GM04504 (cell line): ENCODE measurements at places on chromosomes 11 and 22.

DNA sequence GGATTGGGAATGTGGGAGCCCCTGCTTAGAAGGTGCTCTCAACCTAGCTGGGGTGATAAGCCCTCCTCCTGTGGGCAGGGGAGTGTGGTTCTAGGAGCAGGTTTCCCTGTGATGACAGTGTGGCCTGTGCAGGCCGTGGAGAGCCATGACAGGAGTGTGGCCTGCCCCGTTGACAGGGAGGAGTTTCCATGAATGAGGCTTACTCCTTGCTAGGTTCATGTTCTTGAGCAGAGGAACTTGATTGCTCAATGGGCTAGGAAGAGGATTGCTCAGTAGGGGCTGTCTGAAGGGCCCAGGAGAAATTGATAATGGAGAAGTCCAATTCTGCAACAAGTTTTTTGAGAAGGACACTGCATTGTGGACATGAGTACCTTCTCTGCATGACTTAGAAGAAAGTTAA lies 92.0 kb downstream of the PPP6R3 start:
- no peak for DNase-seq

- DNase-seq = no peak
Measured at GRCh38 chr22:31883989-31884388, 60.3 kb upstream of the YWHAH start.

DNA sequence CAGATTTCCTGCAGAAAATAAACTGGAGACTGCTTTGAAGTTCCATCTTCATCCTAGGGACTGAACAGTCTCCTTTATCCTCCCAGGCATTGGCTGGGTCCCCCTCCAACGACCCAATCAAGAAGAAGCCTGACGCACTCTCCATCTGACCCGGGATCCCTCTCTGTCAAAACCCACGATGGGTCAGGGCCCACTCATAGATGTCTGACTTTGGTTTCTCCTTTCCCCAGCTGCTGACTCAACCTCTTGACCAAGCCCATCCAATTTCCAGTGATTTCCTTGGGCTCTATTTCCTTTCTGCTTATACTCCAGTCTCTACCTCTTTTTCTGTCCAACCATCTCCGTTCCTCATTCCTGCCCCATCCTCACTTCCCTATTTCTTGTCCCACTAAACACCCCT lies 189.7 kb downstream of the MIAT start:
- DNase-seq = no peak

DNA sequence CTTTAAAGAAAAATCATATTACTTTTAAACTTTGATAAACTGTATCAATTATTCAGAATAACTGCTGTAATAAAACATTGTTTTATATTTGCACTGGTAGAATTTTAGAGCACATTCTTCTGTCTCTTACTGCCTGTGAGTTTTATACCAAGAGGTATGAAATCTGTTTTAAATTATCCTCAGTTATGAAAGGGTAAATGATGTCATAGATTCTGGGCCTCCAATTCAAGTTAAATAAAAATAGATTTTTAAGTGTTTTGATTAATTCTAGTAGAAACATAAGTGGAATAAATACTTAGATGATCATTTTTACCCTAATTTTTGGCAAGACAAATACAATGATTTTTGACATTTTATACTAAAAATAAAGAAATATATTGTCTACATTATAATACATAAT lies 93.0 kb downstream of the GUCY1A2 start:
- peak; percentile 20 for DNase-seq

- DNase-seq = no peak
Measured at GRCh38 chr11:126997196-126997595, 3.4 kb downstream of the KIRREL3 start.

- DNase-seq = no peak
Measured at GRCh38 chr11:62611705-62612365, 740 bp downstream of the EML3 start.

DNA sequence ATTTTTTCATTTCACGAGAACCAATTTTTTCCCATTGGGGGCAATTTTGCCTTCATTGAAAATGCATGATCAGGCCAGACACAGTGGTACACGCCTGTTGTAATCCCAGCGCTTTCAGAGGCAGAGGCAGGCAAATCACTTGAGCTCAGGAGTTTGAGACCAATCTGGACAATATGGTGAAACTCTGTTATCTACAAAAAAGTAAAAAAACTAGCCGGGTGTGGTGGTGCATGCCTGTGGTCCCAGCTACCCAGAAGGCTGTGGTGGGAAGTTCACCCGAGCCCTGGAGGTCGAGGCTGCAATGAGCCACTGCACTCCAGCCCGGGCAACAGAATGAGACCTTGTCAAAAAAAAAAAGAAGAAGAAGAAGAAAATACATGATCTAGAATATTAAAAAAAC lies 19.2 kb upstream of the UPK3A start:
- DNase-seq = no peak

- DNase-seq = no peak
Measured at GRCh38 chr22:40791241-40791640, 27.9 kb downstream of the SLC25A17 start.

- DNase-seq = no peak
Measured at GRCh38 chr11:129723761-129724162, 91.9 kb upstream of the TMEM45B start.

DNA sequence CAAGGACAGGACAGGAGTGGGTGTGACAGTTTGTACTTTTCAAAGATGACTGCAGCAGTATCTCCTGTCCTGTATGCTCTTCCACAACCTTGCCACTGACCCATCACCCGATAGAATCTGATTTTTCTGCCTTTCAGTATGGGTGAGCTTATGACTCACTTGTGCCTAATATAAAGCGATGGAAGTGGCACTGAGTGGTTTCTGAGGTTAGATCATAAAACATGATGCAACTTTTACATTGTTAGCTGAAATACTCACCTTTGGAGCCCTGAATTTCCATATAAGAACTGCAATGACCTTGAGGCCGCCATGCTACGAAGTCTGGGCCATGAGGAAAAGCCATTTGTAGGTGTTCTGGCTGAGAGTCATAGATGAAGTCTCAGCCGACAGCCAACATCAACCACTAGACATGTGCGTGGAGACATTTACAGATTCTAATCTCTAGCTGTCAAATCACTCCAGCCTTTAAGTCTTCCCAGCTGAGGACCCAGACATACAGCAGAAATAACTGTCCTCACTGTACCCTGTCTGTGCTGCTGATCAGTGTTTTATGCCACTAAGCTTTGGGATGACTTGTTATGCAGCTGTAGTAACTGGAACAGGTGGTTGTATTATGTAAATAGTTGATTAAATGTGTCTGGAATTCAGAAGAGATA lies 105.9 kb upstream of the ARHGAP20 start:
- DNase-seq = no peak

- DNase-seq = no peak
Measured at GRCh38 chr22:29509298-29509697, 29.3 kb downstream of the NEFH start.

GRCh38 chr22:21762712-21763581 lies 27.4 kb upstream of the YPEL1 start:
- no peak for DNase-seq

- DNase-seq = no peak
Measured at GRCh38 chr11:58782066-58782465, 50.3 kb upstream of the GLYAT start.

- DNase-seq = no peak
Measured at GRCh38 chr11:92376146-92376599, 151.6 kb downstream of the FAT3 start.

DNA sequence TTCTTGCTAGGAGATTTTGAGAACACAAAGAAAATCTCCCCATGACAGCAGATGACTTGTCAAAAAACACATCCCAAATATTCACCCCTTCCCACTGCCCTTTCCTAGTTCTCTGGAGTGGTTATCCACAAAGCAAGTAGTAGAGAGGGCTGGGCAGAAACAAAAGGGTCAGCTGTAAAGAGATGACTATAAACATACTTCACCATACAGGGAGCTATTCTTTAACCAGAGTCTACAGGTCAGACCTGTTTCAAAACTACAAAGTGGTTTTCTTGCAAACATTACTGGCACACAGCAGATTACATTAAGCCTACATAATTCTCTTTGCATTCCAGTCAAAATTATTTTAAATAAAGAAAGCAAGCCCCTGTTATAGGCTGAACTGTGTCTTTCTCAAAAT lies 47.7 kb upstream of the NFRKB start:
- no peak for DNase-seq

GRCh38 chr22:26485806-26486390 lies 2.2 kb downstream of the SRRD start:
- DNase-seq = no peak

GRCh38 chr22:38943201-38943600 lies 14.2 kb upstream of the APOBEC3A start:
- no peak for DNase-seq

DNA sequence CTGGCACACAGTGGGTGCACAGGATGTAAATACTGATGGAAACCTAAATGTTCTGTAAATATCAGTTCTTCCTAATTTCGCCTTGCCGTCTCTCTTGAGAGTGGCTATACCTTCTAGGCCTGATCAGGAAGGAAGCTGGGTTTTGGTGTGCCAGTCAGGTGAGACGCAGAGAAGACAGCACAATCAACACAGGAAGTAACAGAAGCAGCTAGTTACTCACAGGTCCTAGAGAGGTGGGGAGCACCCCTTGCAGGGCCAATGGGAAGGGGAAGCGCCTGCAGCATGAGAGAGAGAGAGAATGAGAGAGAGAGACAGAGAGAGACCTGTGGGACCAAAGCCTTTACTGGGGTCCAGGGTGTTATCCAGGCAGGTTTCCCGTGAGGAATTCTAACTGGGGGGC lies 80.8 kb downstream of the FBLN1 start:
- no peak for DNase-seq

- DNase-seq = no peak
Measured at GRCh38 chr11:9849389-9849788, 185.5 kb downstream of the SWAP70 start.

DNA sequence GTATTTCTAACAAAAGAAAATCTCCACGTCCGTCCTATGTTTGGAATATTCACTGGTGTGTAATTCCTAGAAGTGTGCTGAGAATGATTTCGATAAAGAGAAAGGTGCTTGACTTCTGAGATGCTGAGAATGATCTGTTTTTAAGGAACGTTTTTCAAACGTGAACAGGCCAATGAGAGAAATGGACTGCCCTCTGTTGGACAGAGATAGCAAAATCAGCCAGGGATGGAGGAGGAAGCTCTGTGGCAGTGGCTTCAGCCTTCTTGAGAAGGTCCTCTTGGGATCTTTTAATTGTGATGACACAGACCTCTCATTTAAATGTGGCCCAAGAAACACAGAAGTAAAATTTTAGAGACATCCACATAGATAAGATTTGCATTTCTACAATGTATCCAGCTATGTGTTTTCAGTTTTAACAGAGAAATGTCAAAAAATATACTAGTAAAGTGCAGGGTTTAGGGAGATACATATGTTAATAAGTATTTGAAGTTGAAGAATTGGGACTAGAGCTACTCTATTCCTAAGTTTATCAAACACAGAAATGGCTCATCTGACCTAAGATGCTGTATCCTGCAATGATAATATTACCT lies 84.0 kb upstream of the RCN1 start:
- DNase-seq = peak; percentile 32

DNA sequence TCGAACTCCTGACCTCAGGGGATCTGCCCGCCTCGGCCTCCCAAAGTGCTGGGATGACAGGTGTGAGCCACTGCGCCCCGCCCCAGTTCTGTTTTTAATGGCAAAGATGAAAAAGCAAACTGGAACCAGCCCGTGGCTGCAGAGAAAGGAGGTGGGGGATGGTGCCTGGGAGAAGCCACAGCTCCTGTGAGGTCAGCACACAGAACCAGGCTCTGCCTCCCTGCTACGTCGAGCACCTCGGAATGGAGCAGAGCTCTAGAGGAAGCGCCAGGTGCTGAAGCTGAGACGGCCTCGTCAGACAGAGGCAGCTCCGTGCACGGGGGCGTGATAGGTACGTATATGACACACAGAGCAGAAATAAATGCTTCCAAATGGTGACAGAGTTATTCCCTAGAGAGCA lies 8.5 kb downstream of the DRD4 start:
- DNase-seq = no peak

- no peak for DNase-seq
Measured at GRCh38 chr11:30433831-30434230, 110.9 kb downstream of the ARL14EP start.

DNA sequence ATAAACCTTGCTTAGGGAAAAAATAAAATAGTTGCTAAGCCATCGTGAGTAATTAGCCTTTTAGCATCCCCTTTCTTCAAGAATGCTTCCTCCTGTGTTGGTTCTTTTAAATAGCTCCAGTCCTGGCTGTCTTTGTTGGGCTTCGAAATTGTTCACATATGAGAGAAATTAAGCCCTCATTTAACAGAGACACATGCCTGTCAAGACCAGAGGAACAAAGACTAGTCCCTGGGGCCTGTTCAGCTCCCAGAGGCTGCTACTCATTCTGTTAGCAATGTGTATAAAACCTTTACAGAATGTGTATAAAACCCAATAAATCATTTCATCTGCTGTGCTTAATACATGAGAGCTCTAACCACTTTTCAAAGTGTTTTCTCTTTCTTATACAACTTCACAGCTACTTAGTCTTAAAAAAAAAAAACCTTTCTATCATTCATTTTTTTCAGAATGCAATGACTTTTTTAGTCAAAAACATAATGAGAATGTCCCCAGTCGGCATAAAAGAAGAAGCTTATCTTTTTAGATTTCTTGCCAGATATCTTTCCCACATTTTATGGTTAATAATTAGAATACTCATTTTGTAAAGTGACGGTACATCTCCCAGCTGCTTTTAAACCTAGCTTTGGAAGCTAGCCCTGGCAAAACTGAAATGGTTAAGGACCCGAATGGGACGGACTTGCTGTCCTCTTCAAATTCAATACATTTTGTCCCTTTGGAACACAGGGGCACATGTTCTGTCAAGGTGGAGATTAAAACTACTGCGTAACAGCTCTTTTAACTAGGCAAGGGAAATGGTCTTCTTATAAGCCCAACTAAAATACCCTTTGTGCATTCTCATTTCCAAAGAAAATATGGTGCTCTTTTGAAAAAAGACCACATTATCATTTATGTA lies 186.1 kb downstream of the SOX6 start:
- DNase-seq = peak; percentile 67

- peak; percentile 32 for DNase-seq
Measured at GRCh38 chr11:120608760-120609211, 97.2 kb downstream of the GRIK4 start.
